Neural crest cell (in vitro differentiated cells): ENCODE measurements at places on chromosomes 5 and 9.

DNA sequence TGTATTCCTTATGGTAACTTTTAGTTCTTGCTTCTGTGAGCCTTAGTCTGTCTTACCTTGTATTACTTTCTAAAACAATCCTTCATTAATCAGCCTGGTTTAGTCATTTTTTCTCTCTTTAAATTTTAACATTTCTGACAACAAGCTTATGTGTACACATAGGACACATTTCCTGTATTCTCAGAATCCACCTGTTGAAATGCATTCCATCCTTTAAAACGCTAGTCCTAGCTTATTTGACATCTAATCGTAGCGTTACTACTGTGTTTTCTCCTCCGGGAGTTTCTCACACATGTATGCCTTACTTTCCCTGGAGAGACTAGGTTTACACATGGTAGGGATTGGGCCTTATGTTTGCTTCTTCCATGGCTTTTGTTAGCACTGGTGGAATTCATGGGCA is 3.8 kb downstream of the TARS1 start:
- peaks cover 22% of the 10 kb centered on the region for H3K36me3 ChIP-seq
- peaks cover 43% of the 10 kb centered on the region for H3K4me1 ChIP-seq
- no peaks in the 10 kb centered on the region for H3K27me3 ChIP-seq
- DNase-seq, result no peak
- H3K4me3 ChIP-seq, result peak overlapping the region; percentile 83

- peak overlapping the region; percentile 94 for H3K4me3 ChIP-seq
- H3K27ac ChIP-seq, result no peak overlapping the region
- DNase-seq, result no peak
- H3K27me3 ChIP-seq, result peaks cover 57% of the 10 kb centered on the region
- H3K36me3 ChIP-seq, result no peaks in the 10 kb centered on the region
- peaks cover 29% of the 10 kb centered on the region for H3K4me1 ChIP-seq
Observed at GRCh38 chr9:75893106-75893505, 2.6 kb downstream of the PCSK5 start.

DNA sequence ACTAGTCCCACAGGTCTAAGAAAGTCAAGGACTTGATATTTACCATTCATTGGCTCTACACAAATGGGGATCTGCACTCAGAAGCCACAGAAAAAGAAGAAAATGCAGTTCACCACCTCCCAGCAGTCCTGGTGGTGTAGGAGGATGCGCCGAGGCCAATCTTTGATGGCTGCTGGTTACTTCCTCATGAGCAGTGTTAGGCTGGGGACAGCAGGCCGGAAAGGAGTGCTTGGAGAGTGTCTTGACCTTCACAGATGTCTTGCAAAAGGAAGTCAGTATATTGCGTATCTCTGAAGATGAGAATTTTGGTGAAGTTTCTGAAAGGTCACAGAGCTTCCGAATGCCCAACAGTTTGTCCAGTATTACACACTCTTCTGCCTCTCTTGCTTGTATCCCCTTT is 597.0 kb downstream of the EBF1 start:
- H3K36me3 ChIP-seq, result peaks cover 3% of the 10 kb centered on the region
- no peak overlapping the region for H3K27ac ChIP-seq
- H3K27me3 ChIP-seq, result no peaks in the 10 kb centered on the region

GRCh38 chr9:116189683-116190082 is 36.1 kb downstream of the PAPPA start:
- H3K27ac ChIP-seq, result no peak overlapping the region
- peaks cover 2% of the 10 kb centered on the region for H3K27me3 ChIP-seq
- no peak for DNase-seq
- no peak overlapping the region for H3K4me3 ChIP-seq
- H3K4me1 ChIP-seq, result peaks cover under 1% of the 10 kb centered on the region

DNA sequence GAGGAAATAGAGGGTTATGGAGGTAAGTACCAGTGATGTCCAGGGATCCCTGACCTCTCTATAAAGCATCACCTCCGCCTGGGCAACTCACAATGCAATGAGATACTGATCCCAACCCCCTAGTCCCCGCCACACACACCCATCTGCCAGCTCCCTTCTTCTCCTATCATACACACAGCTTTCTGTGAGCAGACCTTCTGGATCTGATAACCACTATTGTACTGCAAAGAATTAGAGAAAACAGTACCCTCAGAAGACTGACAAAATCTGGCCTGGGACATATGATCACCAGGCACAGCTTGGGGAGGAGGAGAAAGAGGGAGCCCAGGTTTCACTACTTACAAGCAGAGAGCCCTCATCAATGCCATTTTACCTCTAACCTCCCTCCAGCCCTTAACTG is 249.0 kb downstream of the SEC61B start:
- peaks cover 7% of the 10 kb centered on the region for H3K4me1 ChIP-seq
- H3K36me3 ChIP-seq, result no peaks in the 10 kb centered on the region
- H3K4me3 ChIP-seq, result no peak overlapping the region
- H3K27me3 ChIP-seq, result peaks cover 2% of the 10 kb centered on the region
- peak overlapping the region; percentile 20 for H3K27ac ChIP-seq
- DNase-seq, result no peak

GRCh38 chr9:89632736-89633135 is 27.9 kb downstream of the GADD45G start:
- no peaks in the 10 kb centered on the region for H3K36me3 ChIP-seq
- H3K27ac ChIP-seq, result no peak overlapping the region
- no peaks in the 10 kb centered on the region for H3K4me1 ChIP-seq
- no peak for DNase-seq
- peaks cover 36% of the 10 kb centered on the region for H3K27me3 ChIP-seq

GRCh38 chr9:113886026-113886369 is 9.9 kb downstream of the ZNF618 start:
- peaks cover 32% of the 10 kb centered on the region for H3K36me3 ChIP-seq
- no peak overlapping the region for H3K4me3 ChIP-seq
- peaks cover 59% of the 10 kb centered on the region for H3K4me1 ChIP-seq

DNA sequence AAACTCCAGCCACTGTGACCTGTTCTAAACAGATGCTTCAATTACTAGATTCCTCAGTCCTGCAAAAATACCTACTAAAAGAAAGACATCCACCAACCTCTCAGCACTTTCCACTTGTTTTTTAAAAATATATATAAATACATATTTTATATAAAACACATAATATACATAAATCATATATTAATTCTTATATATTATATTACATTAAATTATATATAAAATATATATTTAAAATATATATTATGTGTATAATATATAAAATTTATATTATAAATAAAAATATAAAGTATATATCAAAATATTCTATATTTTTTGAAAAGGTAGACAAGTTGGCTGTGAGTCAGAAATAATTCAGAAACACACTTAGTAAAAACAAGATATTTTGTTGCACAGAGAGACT is 2371.8 kb upstream of the ACO1 start:
- no peak overlapping the region for H3K4me3 ChIP-seq
- H3K27me3 ChIP-seq, result no peaks in the 10 kb centered on the region
- DNase-seq, result no peak

- no peak overlapping the region for H3K27ac ChIP-seq
- no peaks in the 10 kb centered on the region for H3K36me3 ChIP-seq
- H3K27me3 ChIP-seq, result no peaks in the 10 kb centered on the region
Observed at GRCh38 chr5:73960023-73960422, 334.0 kb downstream of the ARHGEF28 start.

DNA sequence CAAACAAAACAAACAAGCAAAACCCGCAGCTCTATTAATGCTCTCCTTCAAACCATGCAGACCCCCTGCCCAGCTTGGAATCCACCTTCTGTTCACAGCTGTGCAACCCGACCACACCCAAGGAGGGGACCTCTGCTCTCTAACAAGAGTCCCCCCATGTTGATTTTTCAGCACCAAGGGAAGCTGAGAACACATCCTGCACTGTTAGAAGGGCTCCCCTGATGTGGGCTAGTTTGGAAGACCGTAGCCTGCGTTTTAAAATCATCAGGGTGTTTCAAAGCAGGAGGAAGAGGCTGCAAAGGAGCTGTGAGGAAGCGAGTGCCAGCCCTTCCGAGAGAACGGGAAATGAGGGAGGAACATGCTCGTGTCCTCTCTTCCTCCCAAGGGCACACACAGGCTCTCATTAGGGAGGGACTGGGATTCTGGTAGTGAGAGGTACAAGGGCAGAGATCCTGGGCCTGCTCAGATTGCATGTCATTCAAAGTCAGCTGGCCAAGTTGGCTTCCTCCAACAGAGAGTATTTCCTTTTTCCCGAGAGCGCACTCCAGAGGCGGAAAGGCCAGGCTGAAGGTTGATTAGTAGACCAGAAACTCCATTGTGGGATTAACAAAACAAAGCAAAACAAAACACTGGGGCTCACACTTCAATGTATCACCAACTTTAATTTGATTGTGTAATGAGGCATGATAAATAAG is 185.9 kb downstream of the SEMA6A start:
- H3K36me3 ChIP-seq, result no peaks in the 10 kb centered on the region
- peaks cover 1% of the 10 kb centered on the region for H3K4me1 ChIP-seq
- H3K27ac ChIP-seq, result peak overlapping the region; percentile 50
- no peak overlapping the region for H3K4me3 ChIP-seq
- no peaks in the 10 kb centered on the region for H3K27me3 ChIP-seq
- DNase-seq, result no peak

DNA sequence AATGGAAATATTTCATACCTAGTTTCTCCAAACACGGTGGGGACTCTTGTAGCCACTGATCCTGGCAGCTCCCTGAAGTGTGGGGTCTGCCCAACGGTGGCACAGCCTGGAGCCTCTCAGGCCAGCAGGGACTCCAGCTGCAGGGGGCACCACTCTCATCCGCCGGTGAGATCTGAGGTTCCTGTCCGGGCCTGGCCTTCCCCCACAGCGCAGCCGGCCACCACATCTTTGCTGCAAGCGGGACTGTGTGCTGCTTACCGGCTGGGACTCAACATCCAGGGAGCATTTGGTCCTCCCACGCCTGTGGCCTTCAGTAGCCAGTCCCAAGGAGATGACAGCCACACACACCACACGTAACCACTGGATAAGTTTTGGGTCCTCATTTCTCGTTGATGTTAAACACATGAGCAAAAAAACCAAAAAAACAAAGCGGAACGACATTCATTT is 7.7 kb upstream of the NKX2-5 start:
- H3K4me1 ChIP-seq, result peaks cover 65% of the 10 kb centered on the region
- H3K27me3 ChIP-seq, result peaks cover 98% of the 10 kb centered on the region
- DNase-seq, result no peak
- peak overlapping the region; percentile 52 for H3K4me3 ChIP-seq
- H3K27ac ChIP-seq, result no peak overlapping the region

GRCh38 chr5:176517053-176517661 is 20.0 kb downstream of the RNF44 start:
- no peak overlapping the region for H3K27ac ChIP-seq
- no peaks in the 10 kb centered on the region for H3K4me1 ChIP-seq
- no peak for DNase-seq
- no peaks in the 10 kb centered on the region for H3K27me3 ChIP-seq
- no peak overlapping the region for H3K4me3 ChIP-seq

- peaks cover 12% of the 10 kb centered on the region for H3K36me3 ChIP-seq
- H3K4me1 ChIP-seq, result no peaks in the 10 kb centered on the region
- H3K27me3 ChIP-seq, result no peaks in the 10 kb centered on the region
- no peak overlapping the region for H3K4me3 ChIP-seq
- H3K27ac ChIP-seq, result no peak overlapping the region
Observed at GRCh38 chr9:85969727-85970126, 28.8 kb downstream of the NAA35 start.

- no peak overlapping the region for H3K4me3 ChIP-seq
- H3K4me1 ChIP-seq, result no peaks in the 10 kb centered on the region
- H3K27me3 ChIP-seq, result peaks cover 45% of the 10 kb centered on the region
Observed at GRCh38 chr5:154465169-154465568, 12.9 kb downstream of the HAND1 start.

DNA sequence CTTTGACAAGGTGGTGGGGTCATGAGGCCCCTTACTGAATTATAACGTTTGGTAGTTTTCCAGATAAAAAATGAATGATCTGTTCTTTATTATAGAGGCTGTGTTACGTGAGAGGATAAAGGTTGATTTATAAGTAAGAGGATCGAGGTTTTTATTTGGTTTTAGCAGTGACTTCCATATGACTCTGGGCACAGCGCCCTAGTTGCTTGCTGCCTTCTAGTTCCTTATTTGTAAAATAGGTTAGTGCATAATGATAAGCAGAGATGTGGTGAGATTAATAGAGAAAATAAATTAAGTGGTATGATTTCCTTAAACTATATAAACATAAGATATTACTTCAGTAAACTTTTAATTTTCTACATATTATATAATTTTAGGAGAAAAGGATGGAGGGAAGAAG is 29.8 kb downstream of the MRRF start:
- DNase-seq, result no peak
- H3K4me1 ChIP-seq, result no peaks in the 10 kb centered on the region
- no peaks in the 10 kb centered on the region for H3K27me3 ChIP-seq

DNA sequence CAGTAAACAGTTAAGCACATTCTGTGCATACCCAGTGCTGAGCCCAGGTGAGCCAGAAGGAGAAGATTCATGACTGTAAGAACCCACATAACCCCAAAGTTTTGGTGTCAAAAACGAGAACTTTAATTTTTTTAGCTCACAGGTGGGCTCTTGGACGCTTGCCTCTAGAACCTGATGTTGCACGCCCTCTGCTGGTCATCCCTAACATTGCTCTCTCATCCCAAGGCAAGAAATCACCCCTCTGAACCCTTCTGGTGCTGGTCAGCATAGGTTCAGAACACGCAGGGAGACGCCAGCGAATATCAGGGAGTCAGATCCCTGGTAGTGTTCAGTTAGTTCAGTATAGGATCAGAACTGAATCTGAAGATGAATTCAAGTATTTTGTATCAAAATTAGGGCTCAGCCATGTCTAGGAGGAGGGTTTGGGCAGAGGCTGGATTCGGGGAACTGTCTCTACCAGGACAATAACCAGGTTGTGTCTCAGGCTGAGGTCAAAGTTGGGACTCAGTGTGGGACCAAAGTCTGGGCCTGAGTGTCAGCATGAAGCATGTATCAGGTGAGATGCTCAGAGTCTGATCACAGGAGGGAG is 4.1 kb upstream of the DNAJB5 start:
- H3K4me3 ChIP-seq, result peak overlapping the region; percentile 84
- no peaks in the 10 kb centered on the region for H3K36me3 ChIP-seq
- no peak overlapping the region for H3K27ac ChIP-seq
- H3K4me1 ChIP-seq, result peaks cover 47% of the 10 kb centered on the region
- no peaks in the 10 kb centered on the region for H3K27me3 ChIP-seq
- DNase-seq, result peak; percentile 76

DNA sequence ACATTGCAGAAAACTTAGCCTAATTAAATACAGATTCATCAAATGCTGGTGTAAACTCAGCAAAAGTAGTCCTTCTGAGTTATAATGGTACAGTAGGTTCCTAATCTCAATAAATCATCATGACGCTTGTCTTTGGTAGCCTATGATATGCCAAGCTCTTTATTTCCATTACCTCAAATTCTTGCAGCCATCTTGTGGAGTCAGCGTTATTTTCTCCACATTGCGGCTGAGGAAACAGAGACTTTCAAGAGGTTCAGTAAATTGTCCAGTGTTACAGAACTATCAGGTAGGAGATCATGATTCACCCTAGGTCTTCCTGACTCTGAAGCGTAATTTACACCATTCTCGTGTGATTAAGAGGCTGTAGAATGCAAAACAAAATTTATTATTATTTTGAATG is 237.2 kb downstream of the PCSK5 start:
- H3K27ac ChIP-seq, result no peak overlapping the region
- no peak overlapping the region for H3K4me3 ChIP-seq
- no peaks in the 10 kb centered on the region for H3K4me1 ChIP-seq
- no peaks in the 10 kb centered on the region for H3K36me3 ChIP-seq
- H3K27me3 ChIP-seq, result no peaks in the 10 kb centered on the region

GRCh38 chr9:37511016-37512010 is 25.6 kb downstream of the POLR1E start:
- H3K27me3 ChIP-seq, result no peaks in the 10 kb centered on the region
- no peak overlapping the region for H3K4me3 ChIP-seq
- H3K4me1 ChIP-seq, result no peaks in the 10 kb centered on the region
